ENCODE measurements at places on chromosomes 16 and 17.

DNA sequence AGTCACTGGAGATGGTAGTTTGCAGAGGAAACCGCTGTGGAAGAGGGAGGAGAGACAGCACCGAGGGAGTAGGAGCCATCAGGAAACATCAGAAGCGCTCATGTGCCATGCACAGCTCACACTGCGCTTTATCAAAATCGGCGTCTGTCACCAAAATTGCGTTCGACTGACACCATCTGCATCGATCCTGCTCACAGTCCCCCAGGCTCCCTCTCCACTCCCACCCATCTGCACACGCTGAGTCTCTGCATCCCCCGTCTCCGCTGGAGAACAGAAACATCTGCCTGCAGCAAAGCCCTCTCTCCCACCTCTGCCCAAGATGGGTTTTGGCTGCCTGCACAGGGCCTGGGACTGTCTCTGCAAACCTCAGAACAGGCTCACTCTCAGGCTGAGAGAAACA lies 187.5 kb upstream of the RPL38 start:
- DNase-seq, result no peak

GRCh38 chr17:13475574-13476223 lies 126.0 kb downstream of the HS3ST3A1 start:
- no peak for DNase-seq

DNA sequence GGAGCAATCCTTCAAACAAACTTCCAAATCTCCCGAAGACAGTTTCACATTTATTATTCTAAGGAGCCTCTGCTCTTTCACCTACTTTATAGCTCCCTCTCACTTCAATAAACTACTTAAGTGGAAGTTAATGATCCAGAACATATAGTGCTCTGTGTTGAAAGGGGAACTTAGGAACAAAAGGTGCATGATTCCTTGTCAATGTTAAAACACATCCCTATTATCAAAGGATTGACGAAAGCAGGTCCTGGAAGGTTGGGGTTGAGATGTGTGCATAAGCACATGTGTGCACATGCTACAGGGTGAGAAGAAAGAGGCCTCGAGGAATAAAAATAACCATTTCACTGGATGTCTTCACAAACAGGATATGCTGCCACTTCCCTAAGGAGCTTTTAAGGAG lies 170.3 kb downstream of the SLC39A11 start:
- no peak for DNase-seq

GRCh38 chr17:80594431-80595269 lies 50.0 kb downstream of the RPTOR start:
- no peak for DNase-seq

GRCh38 chr16:55543472-55543871 lies 23.0 kb upstream of the CAPNS2 start:
- no peak for DNase-seq

DNA sequence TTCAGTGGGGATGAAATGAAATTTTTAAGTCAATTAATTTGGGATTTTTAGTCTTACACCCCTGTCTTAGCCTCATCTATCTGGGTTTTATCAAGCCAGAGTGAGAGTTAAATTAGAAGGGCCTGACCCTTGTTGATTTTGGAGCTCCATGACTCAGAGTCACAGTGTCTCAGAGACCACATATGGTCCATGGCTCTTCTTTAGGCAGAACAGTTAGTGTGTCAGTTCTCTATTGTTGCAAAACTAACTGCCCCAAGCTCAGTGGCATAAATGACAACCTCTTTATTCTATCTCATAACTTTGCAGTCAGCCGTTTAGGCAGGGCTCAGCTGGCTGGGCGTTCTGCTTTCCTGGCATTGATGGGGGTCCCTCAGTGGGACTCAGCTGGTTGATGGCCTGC lies 44.7 kb downstream of the IRF8 start:
- DNase-seq, result no peak

DNA sequence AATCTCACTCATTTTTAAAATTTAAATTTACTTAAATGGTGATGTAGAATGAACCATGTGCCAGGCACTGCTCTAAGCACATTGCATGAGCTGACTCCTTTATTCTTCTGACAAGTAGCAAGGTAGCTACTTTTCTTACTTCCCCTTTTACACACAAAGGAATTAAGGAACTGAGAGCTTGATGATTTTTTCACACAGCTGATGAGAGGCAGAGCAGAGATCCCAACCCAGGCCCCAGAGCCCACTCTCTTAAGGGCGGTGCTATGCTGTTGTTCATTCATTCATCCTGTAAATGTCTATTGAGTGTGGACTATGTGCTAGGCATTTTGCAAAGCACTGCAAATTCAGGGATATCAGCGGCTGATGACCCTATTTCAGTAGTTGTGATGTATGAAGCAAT lies 17.9 kb downstream of the SEC14L5 start:
- DNase-seq, result peak; percentile 89

DNA sequence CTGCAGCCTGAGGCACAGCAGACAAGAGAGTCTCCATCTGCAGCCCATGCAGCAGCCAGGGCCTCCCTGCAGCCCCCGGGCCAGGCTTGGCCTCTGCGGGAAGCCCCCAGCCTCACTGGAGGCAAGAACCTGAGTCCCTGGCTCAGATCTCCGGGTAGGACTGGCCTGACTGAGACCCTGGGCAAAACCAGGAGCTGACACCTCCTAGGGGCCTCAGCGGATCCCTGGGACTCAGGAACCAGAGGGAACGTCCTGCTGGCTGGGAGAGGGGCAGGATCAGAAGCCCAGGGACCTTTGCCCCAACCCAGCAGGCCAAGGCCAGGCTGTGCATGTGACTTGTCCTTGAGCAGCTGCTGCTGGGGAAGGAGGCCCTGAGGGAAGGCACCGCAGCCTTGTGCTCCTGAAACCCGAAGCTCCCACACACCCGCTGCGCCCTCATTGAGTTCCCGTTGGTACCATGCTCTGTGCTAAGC lies 1.7 kb upstream of the PRSS21 start:
- no peak for DNase-seq

DNA sequence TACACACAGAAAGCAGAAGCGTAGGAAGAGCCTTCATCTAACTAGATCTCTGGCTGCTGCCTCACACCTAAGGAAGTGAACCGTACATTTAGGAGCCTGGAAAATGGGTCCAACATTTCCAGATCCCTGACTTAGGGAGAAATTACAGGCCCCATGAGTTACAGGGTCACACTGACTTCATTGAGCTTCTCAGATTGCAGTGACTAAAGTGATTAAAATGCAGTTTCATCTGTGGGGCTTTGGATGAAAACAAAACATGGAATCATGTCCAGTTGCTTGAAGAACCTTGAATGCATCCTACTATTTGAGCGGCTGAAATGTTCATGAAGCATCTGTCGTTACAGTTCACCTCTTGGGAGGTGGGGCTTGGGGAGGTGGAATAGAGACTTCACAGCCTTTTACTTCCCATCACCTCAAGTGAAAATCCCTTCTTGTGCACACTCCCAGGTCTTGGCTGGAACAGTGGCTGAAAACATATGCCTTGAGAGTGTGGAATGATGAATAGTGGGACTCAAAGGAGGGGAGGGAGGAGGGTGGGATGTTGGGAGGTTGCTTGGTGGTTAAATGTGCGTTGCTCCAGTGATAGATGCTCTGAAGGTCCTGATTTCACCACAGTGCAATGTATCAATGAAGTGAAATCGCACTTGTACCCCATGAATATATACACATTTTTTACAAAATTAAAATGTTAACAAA lies 19.7 kb downstream of the TEKT3 start:
- no peak for DNase-seq

- peak; percentile 58 for DNase-seq
Observed at GRCh38 chr17:43917348-43918025, 10.2 kb upstream of the MPP2 start.

DNA sequence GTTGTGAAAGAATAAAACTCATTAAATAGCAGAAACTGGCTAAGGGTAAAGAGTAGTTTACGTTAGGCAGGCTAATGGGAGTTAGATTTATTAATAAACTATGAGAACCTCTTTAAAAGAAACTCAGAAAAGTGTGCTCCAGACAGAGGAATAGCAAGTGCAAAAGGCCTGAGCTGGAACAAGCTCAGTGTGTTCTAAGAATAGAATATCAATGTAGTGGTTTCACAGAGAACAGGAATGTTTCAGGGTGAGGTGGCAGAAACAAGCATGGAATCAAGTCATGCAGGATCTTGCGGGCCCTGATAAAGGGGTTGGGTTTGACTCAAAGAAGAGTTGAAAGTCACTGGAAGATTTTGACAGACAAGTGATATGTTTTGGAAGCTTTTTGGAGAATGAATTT lies 164.0 kb upstream of the HS3ST3A1 start:
- DNase-seq, result no peak

GRCh38 chr17:73663614-73664013 lies 19.4 kb upstream of the SDK2 start:
- no peak for DNase-seq

DNA sequence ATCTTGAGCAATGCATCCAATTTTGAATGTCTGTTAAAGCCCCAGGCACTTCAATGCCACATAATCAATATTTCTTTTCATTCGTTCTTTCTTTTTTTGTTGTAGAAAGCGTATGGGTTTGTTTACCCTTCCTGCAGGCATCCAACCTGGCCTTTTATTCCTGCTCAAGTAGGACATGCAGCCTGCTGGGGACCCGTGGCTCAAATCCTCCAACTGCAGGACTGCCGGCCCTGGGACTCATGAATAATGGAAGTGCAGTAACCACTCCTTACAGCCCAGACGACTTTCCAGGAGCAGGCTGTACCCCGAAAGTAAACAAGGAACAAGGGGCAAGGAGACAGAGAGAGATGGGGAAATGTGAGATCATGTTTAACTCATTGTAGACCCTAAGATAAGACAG lies 126.4 kb downstream of the SALL1 start:
- DNase-seq, result no peak

- no peak for DNase-seq
Observed at GRCh38 chr16:65754820-65755691, 611.4 kb upstream of the CDH5 start.

GRCh38 chr16:84614968-84615813 lies 2.7 kb downstream of the COTL1 start:
- no peak for DNase-seq

- no peak for DNase-seq
Observed at GRCh38 chr17:42236760-42237159, 39.4 kb downstream of the STAT5B start.

DNA sequence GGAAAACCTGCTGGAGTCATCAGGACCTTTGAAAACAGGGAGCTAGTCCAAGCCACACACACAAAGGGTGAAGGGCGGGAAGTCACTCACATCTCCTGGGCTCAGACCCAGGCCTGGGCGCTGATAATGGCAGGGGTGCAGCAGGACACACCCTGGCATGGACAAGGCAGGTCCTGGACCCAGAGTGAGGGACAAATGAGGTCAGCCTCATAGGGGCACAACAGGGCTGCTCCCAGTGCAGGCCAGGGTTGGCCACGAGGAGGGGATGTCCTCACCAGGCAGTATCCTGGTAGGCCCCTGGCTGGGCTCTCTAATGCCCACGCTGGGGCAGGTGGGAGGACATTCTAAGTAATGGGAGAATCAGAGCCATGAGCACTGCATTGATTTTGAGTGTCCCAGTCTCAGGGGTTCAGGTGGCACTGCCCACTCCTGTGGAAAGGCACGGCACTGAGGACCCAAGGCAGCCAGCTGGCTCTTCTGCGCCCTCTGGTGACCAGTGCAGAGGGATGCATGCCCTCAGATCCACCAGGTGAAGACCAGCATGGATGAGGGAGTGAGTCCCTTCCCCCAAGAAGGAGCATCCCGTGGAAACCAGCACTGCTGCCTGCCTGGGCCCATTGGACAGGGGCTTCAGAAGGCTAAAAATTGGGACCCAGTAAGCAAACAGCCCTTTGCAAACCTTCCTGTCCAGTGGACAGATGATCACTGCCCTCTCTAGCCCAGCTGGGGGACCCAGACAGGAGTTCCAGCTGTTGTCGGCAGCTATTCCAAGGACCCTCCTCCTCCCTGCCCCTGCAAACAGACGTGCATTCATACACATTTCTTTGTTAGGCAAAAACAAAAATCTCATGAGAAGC lies 23.4 kb upstream of the SREBF1 start:
- DNase-seq, result peak; percentile 82

- no peak for DNase-seq
Observed at GRCh38 chr17:35799942-35800341, 4.5 kb upstream of the MMP28 start.

- DNase-seq, result no peak
Observed at GRCh38 chr16:53041320-53042051, 11.2 kb downstream of the CHD9NB start.

DNA sequence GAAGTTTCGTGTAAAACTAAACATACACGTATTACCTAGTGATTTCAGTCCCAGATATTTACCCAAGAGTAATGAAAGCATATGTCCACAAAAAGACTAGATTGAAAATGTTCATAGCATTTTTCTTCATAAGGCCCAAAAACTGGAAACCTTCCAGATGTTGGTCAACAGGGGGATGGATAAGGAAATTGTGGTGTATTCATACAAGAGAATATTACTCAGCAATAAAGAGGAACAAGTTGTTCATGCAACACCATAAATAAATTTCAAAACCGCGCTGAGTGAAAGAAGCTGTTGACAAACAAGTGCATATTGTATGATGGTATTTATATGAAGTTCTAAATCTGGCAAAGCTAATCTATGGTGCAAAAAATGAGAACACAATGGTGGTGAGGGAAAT lies 54.1 kb upstream of the NFAT5 start:
- DNase-seq, result no peak

DNA sequence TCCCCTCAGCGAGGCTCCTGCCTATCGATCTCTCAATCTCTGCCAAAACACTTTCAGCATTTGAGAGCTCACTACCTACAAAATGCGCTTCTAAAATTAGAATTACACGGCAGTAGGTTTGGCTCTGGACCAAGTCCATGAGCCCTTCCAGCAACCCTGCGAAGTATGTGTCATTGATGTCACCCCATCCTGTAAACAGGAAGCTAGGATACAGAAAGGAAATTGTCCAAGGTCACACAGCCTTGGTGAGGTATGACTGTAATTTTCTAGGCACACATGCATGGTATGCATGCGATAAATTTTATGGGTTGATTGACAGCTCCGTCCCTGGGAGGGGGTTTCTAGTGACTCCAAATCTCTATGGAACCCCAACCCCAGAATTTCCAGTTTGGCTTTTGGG lies 330.3 kb upstream of the CDH5 start:
- no peak for DNase-seq

DNA sequence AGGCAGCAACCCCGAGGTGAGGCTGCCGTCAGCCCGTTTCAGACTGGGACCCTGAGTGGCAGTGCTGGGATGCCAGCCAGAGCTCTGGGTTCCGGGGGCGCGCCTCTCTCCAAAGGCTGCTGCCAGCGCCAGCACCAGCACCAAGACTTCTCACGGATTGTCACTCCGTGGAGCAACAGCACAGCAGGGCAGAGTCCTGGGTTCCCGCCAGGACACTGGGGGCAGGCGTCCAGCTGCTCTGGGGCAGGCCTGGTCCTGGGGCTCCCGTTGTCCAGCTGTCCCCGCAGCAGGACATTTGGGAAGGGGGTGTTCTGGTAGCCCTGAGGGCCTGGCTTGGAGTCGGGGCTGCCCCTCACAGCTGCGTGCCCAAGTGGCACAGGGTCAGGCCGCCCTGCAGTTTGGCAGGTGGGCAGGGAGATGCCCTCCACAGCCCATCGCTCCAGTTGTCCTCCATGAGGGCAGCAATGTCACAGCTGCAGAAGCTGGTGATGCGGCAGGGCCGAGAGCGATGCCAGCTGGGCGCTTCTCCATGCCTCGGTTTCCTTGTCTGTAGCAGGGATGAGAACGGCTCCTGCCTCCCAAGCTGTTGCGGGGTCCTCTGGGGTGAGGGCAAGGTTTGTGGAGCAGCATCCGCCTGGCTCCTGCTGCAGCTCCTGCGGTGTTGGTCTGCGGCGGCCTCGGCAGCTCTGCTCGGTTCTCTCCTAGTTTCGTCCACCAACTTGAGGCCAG lies 137.3 kb upstream of the CIBAR2 start:
- DNase-seq, result no peak

GRCh38 chr16:30937692-30938091 lies 11.2 kb upstream of the ORAI3 start:
- DNase-seq, result no peak

- no peak for DNase-seq
Observed at GRCh38 chr16:4351880-4352279, 759 bp upstream of the PAM16 start.

All from GM13977 (cell line).